Stimulated activated CD4-positive, alpha-beta T cell treated with anti-CD3 and anti-CD28 coated beads, Interleukin-4, amount 100 ng/mL, for 4 hours (primary cell): ENCODE measurements at places on chromosomes 7 and 10.

DNA sequence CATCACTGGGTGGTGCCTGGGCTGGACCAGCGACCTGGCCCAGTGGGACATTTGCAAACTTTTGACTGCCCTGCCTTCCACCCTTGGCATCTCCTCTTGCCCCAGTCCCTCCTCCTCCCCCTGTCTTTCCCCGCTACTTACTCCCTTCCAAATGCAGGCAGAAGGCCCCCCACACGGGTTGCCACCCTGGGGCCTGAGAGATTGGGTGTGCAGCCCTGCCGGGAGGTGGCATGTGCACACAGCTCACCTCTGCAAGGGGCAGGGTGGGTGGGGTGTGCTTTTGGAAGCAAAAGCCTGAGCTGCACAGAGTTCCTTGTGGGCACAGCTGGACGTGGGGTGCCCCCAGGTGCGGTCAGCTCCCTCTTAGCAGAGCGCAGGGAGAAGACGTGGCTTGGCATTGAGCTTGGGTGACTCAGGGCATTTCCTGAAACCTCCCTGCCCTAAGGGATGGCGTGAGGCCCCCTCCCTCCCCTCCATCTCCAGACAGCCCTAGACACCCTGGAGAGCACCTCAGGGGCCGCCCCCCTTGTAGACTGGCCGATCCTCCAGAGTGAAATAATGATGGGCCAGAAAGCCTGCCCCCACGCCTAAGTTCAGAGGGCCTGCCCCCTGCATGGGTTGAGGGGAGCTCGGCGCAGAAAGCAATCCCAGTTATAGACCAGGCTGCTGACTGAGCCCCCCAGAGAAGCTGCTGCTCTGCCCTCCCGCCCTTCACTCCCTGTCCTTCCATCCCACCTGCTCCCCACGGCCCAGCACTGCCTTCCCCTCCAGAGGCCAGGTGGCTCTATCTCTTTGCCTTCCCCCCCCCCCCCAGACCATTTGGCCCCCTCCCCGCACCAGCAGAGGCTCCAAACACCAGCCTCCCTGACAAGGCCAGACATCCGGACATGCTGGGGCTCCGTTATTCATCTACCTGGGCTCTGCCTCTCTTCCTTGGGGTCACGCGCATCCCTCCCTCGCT, 2.3 kb upstream of the SHH start:
- DNase-seq = no peak

GRCh38 chr10:95474228-95475002, 86.8 kb downstream of the SORBS1 start:
- DNase-seq = no peak

- DNase-seq = no peak
Observed at GRCh38 chr7:100163006-100163531, 4.5 kb upstream of the TRAPPC14 start.

DNA sequence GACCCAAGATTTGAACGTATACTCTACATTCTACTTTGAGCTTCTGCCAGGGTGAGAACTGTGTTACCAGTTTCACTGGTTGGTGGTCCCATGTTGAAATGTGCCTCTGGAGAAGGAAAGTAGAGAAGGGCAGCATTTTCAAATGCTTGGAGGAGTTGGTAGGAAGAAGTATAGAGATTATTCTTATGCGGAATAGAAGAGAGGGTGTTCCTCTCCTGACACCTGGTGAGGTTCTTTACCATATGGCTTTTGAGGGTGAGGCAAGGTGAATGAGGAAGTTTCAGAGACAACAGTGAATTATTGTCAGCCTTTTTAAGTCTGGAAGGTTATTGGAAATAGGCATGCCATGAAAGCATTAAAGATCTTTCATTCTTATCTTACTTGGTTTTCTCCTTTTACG, 34.3 kb downstream of the R3HCC1L start:
- no peak for DNase-seq

DNA sequence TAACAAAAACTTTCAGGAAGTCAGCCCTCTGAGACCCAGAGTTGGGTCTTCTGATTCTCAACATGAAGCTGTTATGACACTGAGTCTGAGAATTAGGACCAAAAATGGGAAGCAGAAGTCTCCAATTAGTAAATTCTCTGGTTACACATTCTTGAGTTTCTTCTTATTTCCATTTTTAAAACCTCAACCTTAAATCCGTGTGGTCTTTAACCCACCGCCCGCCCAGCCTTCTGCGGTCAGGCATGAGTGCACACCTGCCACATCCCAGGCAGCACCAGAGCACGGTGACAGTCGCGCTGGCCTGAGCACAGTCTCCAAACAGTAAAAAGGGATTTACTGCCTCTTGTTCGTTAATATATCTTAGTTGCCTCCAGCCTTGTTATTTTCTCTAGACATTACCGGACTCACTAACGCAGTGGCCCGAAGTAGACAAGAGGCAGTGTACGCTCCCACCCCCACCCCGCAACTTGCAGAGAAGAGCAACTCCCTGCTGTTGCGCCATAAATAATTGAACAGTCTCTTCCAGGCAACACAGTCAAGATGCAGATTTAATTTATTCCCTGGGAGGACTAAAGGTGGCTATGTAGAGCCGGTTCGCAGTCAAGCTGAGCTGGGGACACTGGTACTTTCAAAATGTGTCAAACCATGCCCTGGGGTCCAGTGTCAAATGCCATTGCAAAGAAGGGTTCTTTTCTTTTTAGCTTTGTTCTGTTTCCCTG, 147.0 kb upstream of the CELF2 start:
- DNase-seq = no peak

- DNase-seq = no peak
Observed at GRCh38 chr10:122044045-122044661, 55.2 kb downstream of the TACC2 start.

DNA sequence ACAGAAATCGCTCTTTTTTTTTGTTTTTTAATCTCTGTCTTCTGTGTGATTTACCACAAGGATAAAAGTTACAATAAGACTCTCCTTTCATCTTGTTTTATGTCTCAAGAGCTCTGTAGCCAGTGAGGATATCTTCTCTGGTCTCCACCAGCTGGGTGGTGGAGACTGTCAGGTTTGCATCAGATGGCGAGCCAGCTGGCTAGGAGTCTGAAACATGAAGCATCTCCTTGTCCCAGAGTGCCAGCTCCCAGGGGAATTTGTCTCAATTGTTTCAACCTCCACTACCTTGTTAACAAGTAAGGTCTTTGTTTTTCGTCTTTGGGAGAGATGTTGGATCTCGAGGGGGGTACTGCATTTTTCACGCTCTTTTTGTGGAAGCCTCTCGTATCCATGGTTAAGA, 47.3 kb downstream of the FRMPD2 start:
- DNase-seq = no peak

DNA sequence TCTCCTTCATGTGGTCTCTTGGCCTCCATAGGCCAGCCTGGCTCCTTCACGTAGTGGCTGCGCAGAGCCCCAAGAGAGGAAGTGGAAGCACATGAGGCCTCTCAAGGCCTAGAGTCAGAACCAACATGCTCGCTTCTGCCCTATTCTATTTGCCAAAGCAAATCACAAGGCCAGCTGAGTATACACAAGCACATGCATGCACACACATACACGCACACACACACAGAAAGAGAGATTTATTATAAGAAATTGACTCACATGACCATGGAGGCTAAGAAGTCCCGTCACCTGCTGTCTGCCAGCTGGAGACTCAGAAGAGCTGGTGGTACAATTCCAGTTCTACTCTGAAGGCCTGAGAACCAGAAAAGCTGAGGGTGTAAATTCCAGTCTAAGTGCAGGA, 64.3 kb upstream of the NRP1 start:
- no peak for DNase-seq

DNA sequence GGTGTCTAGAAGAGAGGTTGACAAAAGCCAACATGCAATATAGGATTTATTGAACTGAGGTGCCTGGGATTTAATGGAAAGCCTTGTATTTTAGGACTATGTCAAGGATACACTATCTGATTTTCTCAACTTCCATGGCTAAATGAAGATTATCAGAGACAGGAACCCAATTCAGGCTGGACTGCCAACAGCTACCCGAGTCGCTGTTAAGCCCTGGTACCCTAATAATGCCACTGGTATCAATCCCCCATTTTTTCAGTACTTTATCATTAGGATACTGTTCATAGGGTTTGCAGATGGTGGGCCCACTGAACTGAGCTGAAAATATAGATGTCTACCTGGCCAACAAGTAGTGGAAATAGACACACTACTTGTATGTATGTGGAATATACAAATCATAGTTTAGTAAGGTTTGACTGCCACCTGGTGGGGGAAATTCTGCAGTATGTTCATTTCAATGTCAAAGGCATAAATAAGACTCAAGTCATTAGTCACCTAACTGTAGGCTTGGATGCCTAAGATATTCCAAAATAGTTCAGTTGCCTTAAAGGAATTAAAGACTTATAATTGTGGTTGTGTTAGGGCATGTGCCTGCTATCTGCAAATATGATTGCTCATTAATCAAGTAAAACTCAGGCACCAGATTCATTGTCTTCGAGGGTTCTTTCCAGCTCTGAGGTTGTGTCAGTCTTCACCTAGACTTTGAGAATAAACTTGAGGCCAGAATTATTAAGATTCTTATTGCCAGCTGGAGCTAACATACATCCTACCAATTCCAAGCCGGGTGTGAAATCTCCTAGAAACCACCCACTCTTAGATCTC, 34.1 kb upstream of the NOBOX start:
- DNase-seq = no peak

- no peak for DNase-seq
Observed at GRCh38 chr10:47043928-47044538, 132.8 kb downstream of the PTPN20 start.

DNA sequence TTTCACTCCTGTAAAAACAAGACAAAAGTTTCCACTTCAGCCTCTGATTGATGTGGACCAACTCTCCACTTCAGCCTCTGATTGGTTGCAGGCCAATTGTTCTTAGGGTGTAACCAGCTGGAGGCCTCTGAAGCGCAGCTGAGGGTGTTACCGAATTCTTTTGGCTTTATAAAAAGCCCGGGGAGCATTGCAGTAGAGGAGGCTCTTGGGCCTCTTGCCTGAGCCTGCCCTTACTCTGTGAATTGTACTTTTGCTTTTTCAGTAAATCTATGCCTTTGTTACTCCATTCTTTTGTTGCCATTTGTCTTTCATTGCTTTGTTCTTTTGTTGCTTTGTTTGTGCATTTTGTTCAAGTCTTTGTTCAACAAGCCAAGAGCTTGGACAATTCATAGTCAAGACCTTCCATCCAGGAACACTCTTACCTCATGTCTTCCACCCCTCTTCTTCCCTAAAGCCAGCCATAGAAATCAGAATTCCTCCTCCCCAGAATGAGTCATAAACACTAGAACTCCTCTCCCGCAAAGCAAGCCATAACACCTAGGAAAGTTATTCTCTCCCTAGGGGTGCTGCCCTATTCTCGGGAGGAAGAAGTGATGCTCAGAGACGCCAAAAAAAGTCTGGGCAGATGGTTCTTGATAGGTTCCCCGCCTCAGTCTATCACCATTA, 53.5 kb upstream of the ARMC3 start:
- DNase-seq = no peak

DNA sequence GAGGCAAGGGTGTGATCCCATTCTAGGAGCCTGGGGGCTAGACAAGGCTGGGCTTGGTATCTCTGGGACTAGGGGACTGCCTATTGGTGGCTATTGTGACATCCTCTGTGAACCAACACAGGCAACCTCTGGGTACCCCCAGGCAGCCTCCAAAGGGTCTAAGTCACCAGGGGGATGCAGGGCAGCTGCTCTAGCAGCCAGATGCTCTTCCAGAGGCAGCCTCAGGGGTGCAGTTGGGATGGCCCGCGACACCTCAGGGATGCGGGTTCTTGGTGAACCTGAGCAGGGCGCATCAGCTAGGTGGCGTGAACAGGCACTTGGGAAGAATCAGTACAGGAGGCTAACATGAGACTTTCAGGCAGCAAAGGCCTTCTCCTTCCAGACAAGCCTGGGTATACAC, 1.6 kb upstream of the TMEM120A start:
- DNase-seq = no peak

DNA sequence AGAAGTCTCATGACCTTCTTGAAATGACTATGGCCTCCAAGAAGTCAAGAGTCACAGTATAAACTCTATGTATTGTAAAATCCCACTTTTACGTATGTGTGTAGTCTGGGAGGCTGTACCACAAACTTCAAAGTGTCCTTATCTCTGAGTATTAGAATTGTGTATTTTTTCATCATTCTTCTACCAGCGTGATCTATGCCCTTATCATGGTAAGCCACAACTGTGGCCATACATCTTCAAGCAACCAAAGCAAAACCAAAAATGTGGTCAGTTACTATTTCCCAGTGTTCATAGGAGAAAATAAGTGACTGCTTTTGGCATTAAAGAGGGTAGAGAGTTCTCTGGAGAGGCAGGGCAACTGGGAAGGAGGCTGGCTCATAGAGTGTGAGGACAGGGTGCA, 42.8 kb downstream of the SPOCK2 start:
- DNase-seq = no peak

DNA sequence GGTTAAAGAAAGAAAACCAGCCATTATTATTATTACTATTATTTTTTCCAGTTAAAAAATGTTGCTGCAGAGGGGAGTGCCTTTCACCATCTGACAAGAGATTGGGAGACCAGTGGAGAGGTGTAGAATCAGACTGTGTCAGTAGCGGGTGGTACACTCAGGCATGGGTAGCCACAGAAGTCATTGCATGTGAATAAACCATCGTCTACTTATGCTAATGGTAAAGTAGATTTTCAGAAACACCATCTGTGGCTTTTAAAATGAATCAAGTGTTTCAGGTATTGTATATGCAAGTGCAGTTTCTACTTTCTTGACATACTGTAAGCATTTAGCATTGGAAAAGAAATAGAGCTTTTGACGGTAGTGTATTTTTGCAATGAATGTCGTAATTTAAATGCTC, 131.5 kb upstream of the SP8 start:
- no peak for DNase-seq

DNA sequence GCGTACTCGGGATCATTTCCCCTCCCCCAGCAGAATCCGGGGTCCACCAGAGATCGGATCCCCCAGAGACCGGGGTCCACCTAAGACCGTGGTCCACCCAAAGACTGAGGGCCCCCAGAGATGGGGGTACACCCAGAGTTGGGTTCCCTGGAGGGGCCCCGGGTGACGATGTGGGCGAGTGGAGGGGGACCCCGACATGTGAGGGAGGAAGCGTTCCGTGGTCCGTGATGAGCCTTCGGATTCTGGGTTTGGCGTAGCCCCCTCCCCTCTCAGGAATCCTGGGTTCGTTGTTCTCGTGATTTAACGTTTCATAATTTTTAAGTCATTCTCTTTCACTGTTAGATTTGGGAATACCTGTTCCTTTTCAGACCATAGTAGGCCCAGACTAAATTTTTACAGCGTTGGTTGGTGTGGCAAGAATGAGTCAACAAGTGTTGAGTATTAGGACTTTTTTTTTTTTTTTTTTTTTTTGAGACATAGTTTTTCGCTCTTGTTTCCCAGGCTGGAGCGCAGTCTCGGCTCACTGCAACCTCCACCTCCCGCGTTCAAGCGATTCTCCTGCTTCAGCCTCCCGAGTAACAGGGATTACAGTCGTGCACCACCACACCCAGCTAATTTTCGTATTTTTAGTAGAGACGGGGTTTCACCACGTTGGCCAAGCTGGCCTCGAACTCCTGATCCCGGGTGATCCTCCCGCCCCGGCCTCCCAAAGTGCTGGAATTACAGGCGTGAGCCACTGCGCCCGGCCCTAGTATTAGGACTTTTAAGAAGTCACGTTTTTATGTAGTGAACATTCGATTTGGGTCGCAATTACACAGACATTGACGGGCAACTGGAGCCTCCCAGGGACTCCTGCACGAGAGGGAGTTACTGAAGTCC, 672 bp downstream of the GTPBP4 start:
- DNase-seq = no peak
